ENCODE measurements at places on chromosomes 2 and 18.
A peak's percentile ranks its signal among the peaks of the same experiment; 100 is the strongest.

DNA sequence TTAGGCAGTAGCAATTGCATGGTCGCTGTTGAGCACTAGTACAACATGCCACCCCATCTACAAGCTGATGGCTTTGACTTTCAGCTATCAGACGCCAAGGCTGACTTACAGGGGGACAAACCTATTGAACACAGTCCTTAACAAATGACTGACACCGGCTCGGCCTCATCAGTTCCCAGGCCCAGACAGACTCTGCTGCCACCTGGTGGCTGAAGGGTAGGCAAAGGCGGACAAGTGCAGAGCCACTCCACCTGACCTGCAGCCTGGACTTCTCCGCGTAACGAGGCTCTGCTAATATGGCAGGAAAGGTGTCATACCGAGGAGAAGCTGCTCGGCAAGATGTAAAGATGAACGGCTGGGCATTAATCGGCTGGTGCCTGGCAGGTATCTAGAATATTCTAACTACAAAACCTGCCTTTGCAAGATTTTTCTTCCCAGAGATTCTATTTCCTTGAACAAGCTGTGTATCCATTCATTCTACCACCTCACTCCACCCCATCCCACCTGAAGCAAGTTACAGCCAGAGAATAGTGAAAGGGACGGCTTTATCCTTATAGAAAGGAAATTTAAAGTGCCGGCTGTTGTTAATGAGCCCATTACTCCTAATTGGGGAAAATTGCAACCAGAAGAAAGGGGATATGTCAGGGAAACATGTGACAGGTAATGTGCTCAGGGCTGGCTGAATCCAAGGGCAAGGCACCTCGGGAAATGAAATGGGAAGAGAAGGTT, 67.4 kb downstream of the STEAP3 start:
- DNase-seq: peak; percentile 31

DNA sequence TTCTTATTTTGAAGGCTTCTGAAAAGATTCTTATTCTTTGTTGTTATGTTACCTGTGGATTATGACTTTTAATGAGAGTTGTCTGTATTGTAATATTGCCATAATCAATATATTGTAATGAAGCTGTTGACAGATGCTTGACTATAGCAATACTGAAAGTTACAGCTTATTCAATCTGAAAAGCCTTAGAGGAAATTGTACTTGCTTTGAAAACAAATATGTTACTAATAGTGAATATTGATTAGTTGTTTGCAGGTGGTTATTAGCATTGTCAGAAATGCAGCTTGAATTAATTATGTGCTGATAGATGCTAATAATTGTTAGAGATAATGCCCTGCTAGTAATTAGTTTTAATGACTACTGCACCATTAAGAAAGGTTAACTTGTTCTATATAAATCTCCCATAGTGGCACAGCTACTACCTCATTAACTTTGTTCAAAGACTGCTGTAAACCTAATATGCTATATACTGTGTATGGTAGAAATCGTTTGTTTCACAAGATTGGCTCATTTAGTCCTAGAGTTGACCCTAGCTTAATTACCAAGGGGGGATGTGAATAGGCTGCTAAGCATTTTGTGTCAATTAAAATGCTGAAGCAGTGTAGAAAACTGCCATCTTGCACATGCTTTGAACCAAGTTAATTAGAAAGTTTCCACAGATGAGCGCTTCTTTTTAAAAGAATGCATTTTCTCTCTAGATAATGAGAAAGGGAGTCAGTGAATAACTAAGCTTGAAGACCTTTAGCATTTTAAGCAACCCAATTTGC, 30.5 kb downstream of the SLC39A10 start:
- no peak for DNase-seq

DNA sequence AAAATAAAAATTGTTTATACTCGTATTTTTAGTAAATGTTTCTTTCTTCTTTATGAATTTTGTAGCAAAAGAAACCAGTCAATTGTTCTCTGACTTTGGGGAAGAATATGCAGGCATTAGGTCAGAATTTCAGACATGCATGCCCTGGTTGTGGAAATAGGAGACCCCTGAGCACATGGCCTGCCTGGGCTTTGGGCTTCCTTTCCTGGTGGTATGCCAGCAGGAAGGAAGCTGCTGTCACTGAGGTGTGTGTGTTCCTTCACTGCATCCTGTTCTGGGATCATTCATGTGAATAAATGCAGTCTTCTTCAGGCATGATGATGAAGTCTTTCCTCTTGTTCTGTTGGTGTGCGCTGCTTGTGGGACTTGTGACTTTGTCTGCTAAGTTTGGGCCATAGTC, 920.2 kb upstream of the VRK2 start:
- DNase-seq: no peak

GRCh38 chr2:84526562-84526961, 10.3 kb downstream of the DNAH6 start:
- no peak for DNase-seq

DNA sequence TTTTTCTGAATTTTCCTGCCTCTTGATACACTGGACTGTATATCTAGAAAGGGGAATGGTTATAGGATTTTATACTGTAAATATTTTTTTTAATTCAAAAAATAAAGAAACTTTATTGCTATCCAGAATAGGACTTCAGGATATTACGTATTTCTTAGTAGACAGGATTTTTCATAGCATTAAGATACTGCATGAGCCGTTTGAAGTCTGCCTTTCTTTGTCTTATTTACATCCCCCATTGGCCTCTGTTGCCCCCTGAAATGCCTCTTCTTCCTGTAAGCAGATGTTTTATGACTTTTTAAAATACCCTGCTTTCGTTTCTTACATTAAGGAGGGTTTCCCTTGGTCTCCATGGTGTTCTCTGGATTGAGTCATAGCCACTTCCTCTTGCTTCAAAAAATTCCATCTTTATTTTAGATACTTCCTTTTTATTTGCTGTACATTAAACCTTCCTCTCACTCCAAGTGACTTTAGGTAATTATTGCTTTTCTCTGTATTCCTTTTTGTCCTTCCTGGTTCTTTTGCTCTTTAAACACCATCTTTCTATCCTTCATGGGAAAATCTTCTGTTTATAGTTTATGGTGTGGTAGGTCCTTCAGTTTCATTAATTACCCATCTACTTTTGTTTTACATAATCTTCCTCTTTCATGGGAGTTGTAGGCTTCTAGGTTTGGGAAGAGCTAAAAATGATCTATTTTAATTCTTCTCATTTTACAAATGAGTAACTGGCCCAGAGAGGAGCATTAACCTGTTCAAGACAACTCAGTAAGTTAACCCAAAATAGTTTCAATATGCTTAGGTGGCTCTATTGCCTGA, 72.6 kb downstream of the ZNF532 start:
- DNase-seq: no peak

GRCh38 chr2:11875481-11875880, 129.0 kb downstream of the LPIN1 start:
- DNase-seq: no peak

- no peak for DNase-seq
These were observed 37.5 kb downstream of the SCN1A start for GRCh38 chr2:166090346-166090745.

DNA sequence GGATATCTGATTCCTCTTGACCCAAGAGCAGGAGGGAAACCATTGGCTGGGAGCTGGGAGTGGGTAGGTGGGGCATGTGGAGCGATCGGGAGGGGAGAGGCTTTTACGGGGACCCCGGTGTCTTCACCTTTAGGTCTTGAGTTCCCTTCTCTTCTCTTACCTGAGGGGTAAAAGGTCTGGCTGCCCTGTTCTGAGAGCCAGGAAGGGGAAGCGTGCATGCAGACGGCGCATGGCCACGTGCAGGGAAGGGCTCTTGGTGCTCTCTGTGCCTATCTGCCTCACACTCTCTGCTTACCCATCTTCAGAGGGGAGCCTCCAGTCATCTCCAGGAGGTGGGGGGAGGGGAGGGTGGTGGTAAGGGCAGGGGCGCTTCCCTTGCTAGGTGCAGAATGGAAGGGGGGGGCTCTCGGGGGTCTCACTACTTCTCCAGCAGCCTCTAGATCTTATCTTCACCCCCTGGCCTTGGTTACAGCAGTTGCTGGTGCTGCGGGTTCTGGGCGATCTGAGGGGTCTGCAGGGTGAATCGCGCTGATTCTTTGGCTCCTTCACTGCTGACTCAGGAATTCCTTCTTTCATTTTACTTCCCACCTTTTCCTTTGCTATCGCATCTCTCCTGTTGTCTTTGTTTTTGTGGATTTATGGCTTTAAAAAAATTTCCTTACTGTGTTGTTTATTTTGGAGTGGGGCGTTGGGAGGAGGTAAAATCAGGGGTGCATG, 225.8 kb upstream of the HS6ST1 start:
- DNase-seq: no peak

DNA sequence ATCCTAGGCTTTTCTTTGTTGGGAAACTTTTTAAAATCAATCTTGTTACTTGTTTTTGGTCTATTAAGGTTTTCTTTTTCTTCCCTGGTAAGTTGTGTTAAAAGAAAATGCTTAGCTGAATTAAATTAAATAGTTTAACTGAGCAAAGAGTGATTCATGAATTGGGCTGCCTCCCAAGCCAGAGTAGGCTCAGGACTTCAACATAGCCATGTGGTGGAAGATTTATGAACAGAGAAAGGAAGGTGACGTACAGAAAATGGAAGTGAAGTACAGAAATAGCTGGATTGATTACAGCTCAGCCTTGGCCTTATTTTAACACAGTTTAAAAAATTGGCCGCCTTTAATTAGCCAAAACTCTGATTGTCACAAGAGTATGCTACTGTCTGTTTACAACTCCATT, 27.9 kb upstream of the GALNT5 start:
- DNase-seq: no peak

All from activated CD8-positive, alpha-beta memory T cell treated with anti-CD3 and anti-CD28 coated beads for 4 hours (primary cell).